SIG-M5 (cell line): ENCODE measurements at places on chromosomes 6 and 20.

GRCh38 chr20:32534661-32535240 lies 50.4 kb downstream of the NOL4L start:
- no peak for DNase-seq

- DNase-seq = no peak
These were observed 66.4 kb downstream of the CLIC5 start for GRCh38 chr6:45949256-45949655.

DNA sequence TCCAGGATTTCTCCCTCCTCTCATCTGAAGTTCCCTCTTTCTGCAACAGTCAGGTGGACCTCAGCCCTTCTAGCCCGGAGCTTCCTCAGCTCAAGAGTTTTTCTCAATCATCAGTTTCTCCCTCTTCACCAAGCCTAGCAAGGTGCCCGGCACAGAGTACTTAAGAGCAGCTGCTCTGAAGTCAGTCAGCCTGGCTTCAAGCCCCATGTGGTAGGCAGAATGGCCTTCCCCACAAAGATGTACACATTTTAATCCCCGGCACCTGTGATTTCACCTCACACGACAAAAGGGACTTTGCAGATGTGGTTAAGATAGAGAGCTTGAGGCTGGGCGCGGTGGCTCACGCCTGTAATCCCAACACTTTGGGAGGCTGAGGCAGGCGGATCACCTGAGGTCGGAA lies 15.1 kb upstream of the RBPJL start:
- no peak for DNase-seq

DNA sequence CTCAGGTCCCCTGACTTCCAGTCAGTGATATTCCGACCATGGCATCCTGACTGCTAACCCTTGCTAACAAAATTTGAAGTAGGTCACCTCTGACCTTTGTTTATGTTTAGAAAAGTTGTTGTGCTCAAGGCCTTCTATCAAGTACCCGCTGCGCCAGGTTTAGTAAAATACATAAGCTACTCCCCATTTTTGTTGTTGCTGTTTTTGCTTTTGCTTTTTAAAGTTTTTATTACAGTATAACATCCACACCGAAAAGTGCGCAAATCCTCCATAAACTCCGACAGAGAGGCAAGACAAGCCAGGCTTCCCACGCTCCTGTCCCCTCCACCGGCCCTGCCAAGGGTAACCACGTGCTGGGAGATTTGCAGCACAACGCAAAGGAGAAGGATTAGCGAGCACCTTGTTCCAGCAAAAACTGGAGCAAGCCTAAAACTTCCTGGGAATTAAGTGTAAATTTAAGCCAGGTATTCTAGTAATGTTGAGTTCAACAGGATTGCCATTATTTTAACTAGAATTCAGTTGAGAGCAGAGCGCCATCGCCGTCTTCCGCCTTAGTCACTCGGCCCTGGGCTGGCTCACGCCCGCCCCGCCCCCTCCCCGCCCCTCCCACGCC lies 17.8 kb upstream of the HMGN4 start:
- DNase-seq = no peak

GRCh38 chr20:33992145-33992922 lies 1.4 kb upstream of the RALY start:
- DNase-seq = no peak

DNA sequence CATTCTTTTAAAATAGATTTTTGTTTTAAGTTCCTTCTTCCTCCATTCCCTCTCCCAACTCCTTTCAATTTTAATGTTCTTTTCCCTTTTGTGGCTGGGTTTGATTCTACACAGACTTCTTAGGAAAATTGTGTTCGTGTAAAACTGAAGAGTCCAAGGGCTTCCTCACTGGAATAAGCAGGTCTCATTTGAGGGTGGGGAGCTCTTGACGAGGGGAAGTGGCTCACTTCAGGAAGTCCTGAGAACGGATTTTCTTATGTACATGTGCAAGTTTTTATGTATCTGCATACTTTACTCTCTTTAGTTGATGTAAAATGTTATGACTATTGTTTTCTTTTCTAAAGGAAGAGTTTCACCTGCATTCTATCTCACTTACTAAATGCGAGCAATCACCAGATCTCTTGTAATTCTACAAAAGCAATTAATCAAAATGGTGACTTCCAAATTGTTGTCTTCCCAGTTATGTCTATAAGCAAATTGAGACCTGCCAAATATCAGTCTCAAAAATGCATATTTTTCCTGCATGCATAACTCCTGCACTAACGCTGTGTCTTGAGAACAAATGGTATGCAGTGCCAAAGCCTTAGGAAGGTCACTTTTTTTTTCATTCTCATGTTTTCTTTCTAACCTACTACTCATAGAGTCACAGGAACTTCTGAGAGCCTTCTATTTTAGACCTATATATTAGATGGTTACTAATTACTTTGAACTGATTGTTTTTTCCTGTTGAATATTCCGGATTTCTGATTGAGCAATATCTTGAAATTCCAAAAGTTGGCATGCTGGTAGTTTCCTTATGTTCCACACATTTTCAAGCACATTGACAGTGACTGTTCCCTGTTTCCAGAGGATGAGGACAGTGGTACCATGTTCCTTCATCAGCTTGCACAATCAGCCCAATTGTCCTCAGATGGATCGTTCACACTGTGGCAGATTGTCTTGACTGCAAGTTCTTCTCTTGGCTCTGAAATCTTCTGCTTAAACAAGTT lies 251.9 kb upstream of the PRDM1 start:
- DNase-seq = no peak

GRCh38 chr6:169048865-169049205 lies 204.8 kb downstream of the THBS2 start:
- DNase-seq = no peak

DNA sequence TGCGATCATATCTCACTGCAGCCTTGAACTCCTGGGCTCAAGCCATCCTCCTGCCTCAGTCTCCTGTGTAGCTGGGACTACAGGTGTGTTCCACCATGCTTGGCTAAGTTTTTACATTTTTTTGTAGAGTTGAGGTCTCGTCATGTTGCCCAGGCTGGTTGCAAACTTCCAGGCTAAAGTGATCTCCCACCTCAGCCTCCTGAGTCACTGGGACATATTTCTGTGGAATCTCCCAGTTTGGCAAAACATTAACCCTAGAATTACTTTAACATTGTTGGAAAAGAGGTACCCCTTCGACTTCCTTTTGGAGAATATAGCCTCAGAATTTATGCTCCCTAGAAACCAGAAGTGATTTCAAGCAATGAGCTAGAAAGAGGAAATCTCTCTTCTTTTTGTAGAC lies 57.2 kb downstream of the SHLD1 start:
- DNase-seq = no peak
